ENCODE measurements at places on chromosomes 5 and 9. TPM values are rescaled to one million over a fixed set of nuclear protein-coding genes. Genes with fewer than 3 reads are reported as not detected.

Gene RAPGEF6
- 66.5 TPM for total RNA-seq

Gene C5
- total RNA-seq = 9.2 TPM

Gene PCDHA4
- 1.4 TPM for total RNA-seq

Gene IFNK
- total RNA-seq = not detected

Gene CDH6
- 17.4 TPM for total RNA-seq

Gene DEPDC1B
- total RNA-seq = 10.5 TPM

DNA sequence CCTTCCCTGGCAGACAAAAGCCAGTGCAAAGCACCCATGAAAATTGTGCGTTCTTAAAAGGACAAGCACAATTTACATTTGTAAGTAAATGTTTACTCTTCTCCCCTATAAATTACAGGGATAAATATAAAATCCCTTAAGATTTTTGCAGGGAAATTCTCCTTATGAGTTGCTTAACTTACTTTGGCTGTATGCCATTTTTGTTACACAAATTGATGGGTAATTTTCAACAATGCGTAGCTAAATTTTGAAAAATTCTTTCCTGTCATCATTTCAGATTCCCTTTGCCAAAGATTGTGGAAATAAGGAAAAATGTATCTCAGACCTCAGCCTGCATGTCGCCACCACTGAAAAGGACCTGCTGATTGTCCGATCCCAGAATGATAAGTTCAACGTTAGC is 64.2 kb upstream of the ITGA2 start:
- DNase-seq = peak; percentile 5

DNA sequence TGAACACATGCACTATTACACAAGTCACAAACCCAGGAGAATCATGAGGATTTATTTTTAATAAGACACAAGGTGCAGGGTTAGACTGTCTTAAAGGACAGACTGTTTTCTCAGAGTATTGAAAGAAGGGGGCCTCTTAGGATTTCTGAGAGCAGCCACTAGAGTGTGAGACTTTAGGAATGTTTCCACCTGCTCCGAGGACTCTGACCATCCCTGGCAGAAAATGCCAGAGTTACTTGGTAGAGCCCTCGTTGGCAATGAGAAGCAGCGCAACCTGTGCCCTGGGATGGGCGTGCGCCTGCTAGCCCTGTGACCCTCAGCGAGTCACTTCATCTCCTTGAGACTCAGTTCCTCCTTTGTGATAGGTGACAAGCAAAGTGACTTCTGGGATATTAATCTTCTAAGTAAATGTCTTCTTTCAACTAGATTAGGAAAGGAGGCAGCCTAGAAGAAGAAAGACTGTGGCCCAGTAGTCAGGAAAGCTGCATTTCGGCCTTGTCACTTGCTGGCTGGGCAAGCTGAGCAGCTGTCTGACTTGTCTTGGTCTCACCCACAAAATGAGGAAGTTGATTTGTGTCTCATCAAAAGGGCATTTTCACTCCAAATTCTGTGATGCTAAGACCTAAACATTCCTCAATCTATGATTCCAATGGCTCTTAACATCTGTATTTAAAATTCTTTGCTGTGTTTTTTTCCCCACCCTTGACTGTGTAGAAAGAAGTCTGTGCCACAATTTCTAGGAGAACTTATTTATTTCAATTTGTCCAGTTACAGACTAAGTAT is 60.5 kb downstream of the PTCD2 start:
- peak; percentile 57 for DNase-seq

DNA sequence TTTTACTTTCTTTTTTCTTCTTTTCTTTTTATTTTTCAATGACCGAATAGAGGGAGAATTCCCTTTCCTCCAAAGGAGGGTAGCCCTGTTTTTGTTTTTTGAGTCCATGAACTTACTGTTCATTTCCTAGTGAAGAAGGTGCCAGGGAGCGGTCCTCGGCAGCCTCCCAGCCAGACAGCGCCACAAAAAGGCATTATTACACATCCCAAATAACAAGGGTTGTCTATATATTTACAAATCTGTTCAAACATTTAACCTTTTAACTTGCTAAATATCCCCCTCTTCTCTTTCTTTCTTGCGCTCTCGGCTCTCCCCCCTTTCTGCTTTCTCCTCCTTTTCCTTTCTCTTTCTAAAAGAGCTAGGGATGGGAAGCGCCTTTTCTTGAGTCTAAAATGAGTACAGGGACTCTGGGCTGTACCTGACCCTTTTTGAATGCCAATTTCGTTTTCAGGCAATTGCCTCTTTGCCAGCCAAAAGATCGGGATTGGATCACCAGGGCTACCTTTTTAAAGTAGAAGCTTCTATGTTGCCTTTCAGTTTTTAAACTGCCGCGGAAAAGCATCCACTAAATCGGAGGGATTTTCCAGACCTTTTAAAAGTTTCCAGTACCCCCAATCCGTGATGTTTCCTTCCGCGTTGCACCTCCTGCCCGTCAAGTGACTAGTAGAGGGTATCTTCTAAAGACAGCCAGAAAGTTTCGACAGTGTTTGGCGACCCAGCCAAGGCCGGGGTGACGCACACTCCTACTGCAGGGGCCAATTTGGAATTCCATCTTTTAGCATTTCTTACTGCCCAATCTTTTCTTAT is 125.6 kb downstream of the TMEM161B start:
- peak; percentile 35 for DNase-seq

DNA sequence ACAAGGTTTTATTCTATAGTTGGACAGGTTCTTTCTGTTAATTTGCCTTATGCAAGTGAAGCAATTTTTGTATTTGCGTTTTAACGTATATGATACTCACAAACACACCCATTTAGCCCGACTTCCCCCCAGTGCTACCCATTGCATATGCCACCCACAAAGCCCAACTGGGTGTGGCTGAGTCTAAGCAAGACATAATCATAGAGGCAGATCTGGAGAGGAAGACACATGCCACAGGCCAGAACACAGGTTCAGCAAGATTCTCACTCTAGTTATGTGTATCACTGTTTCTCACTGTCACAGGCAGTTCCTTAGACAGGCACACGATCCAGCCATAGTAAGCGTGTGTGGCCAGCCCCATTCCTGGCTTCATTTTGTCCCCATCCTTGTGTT is 29.0 kb upstream of the PUM3 start:
- DNase-seq = no peak

- peak; percentile 82 for DNase-seq
These were observed 358.4 kb downstream of the ARRDC3 start for GRCh38 chr5:91024727-91025126.

- DNase-seq = peak; percentile 42
These were observed 113.2 kb downstream of the SLC12A2 start for GRCh38 chr5:128196791-128197190.

- DNase-seq = no peak
These were observed 60.2 kb downstream of the FBXW11 start for GRCh38 chr5:171946000-171946781.

GRCh38 chr9:89508951-89509615 is 11.2 kb upstream of the SEMA4D start:
- no peak for DNase-seq

GRCh38 chr5:89729623-89730301 is 679.8 kb downstream of the CETN3 start:
- DNase-seq = peak; percentile 9

DNA sequence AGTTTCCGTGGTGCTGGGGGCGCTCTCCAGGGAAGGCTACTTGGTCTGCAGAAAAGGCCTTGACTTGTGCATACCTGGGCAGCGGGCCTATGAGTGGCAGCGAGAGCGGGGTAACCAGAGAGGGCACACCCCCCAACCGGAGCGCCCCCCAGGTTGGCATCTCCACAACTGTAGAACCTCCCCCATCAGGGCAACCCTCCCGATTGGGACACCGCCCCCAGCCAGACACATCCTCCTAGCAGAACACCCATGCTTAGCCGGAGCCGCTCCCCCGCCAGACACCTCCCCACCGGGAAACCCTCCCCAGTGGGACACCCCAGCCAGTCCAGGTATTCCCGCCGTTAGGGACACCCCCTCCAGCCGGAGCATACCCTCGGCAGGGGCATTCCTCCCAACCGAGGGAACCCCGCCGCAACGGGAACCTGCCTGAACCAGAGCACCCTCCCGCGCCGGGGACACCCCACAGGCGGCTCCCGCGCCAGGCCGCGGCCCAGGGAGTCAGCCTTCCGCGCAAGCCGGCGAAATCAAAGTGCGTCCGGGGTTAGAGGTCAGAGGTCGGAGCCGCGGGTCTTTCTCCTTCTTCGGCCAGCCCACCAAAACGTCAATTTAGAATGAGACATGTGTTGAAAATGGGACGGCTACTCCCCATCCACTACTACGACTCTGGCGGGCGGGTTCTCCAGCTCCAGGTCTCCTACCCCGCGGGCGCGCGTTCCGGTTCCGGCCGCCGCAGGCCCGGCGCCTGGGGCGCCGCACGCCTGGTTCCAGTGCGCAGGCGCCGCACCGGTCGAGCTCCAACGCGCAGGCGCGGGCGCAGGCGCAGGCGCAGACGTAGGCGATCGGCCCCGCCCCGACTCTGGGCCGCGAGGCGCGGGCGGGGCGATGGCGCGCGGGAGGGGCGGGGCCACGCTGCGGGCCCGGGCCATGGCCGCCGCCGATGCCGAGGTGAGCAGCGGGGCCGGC is at the start of gene EHMT1:
Gene EHMT1, plus strand, starts transcription at position 901 of the 963 bp plus-strand sequence. Its CDS starts 24 bp downstream, at position 925.
- DNase-seq = peak; percentile 96

DNA sequence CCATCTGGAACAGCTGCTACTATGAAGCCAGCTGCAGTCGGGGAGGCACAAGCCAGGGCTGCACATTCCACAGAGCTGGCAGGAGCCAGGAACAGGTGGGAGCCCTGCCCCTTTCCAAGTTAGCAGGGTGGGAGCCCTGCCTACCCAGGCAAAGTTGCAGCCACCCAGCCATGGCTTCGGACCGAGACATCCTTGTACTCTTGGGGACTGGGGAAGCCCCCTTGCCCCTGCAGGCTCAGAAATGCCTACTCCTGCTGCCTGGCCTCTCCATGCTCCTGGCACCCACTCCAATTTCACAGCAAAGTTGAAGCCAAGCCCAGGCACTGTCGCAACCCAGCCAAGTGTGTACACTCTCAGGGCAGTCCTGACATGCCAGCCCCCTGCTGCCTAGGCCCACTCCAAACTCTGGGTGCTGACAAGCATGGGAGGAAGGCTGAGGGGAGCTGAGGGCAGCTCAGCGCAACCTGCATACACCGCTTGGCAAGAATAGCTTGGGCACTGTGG is 165.1 kb downstream of the RNF180 start:
- DNase-seq = peak; percentile 92

DNA sequence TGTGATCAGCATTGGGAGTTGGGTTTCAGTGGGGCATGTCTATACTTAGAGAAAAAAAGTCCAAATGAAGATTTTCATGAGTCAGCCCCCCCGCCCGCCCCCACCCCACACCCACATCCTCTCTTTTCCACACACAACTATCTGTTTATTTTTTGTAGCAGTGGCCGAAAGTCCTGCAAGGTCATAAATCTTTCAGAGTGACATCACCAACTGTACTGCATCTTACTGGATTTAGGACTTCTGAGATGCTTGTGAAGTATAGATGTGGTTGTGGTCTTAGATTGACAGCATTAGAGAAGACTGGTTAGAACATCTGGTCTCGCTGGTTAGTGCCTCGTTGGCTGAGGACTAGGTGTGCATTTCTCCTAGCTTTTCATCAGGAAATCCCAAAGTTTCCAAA is 7.3 kb upstream of the ROPN1L start:
- DNase-seq = no peak

GRCh38 chr9:130446101-130446861 is 1.5 kb downstream of the ASS1 start:
- DNase-seq = peak; percentile 84

GRCh38 chr5:133247881-133248624 is 196.2 kb downstream of the HSPA4 start:
- DNase-seq = peak; percentile 97

DNA sequence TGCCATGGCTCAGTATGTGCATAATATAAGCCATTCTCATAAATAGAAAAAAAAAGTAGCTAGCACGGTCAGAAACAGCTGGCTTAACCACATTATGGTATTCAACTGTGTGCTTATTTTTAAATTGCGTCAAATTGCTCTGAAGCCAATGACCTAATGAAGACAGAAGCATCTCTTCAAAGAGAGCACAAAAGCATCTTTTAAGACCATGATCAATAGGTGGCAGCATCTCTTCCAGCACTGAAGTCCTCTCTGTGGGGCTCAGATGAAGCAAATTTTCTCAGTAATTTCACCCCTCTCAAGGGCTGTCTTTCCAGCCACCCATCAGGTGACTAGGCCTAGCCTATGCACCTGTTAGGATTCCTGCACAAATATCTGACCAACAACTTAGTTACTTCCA is 251.4 kb downstream of the GLIS3 start:
- DNase-seq = no peak

DNA sequence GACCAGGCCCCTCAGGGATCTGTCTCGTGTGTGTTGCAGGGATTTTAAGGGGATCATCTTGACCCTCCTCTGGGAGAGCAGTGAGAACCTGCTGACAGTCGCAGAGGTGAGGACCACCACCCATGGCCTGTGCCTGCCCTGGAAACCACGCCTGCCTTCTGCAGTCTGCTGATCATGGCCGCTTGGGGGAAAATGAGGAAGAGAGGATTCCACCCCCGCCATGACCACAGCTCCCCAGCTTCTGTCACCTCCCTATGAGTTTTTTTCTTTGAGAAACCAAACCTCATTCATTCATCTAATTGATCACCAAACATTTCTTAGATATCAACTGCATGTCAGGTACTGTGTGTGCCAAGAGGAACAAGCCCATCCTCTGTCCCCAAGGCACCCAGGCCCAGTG is 46.3 kb upstream of the TDRD7 start:
- no peak for DNase-seq

DNA sequence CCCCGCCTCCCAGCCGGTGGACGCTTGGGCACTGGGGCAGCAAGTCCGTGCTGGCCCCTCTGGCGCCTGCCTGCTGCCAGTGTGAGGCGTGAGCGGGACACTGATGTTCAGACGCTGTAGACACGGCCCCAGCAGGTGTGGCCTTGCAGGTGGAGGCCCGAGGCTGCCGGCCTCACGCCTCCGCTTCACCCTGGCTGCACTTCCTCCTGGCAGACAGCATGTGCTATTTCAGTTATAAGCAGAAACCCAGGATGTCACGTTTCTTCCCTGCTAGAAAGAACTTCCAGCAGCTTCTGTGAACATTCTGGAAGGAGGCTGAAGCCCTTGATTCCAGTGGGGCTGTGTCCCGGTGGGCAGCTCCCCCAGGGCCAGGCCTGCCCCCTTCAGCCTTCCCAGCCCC is 114.8 kb upstream of the FCN2 start:
- DNase-seq = no peak

DNA sequence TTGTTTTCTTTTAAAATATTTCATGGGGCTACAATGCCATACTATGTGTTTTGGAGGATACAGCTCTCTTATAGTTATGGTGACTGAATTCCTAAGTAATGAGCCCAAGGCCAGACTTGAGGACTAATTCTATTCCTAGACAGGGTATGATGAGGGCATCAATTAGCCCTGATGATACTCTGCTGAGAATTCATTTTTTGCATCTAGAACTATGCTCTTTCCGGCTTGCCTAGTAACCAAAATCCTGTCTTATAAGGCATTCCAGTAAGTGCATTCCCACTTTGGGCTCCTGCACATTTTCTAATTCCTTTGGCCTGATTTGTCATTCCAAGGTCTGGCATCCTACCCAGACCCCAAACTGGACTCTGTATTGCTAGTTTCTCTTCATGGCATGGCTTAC is 62.4 kb downstream of the MAT2B start:
- no peak for DNase-seq

DNA sequence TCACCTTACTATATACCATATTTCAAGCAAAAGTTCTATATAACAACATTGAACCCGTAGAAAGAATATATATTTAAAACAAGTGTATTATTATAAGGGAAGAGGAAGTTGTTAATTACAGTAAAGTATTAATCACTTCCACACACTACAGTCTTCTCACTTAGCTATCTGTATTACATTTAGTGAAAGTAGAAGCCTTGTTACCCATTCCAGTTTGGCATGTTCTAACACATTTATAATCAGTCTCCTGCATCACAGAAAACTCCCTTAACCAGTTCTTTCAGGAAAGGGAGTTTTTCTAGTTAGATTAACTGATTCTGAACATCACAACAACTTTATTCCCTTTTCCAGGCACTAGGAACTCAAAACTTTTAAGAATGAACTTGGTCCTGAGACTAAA is 6.9 kb downstream of the RAB14 start:
- DNase-seq = peak; percentile 33
